ENCODE measurements at places on chromosomes 2 and 18.

DNA sequence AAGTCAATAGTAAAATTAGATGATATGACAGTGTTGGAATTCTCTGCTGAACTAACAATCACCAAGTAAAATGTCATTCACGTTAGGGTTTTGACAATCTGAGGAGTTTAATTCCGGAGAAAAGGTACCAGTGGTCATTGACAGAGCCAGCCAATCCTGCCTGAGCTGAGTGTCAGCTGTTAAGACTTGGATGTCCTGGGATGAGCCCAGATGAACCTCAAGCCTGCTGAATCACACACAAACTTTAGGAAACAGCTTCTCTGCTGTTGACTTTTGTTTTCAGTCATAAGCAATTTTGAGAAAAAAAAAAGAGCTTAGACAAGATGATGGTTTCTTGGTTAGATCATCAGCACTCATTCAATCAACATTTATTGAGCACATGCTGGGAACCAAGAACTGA, 600.0 kb upstream of the SLC39A10 start:
- DNase-seq: no peak

DNA sequence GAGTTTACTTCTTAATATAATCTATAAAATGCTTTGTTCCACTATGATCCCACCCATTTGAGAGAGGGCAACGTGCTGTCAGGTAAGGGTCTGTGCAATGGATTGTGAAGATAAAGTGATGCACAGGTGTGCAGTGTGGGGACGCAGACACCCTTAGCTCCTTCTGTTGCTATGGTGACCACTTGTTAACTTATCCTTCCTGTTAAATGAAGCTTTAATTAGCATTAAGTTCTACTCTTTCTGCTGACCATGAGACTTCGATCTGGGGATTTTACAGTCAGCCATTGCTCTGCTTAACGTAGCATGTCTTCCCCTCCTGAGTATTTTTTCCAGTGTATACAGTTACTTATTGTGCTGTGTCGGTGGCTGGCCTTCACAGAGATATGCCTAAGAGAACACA, 23.1 kb upstream of the ALKAL2 start:
- DNase-seq: no peak

- DNase-seq: no peak
These were observed 93.1 kb upstream of the FSIP2 start for GRCh38 chr2:185645529-185645928.

DNA sequence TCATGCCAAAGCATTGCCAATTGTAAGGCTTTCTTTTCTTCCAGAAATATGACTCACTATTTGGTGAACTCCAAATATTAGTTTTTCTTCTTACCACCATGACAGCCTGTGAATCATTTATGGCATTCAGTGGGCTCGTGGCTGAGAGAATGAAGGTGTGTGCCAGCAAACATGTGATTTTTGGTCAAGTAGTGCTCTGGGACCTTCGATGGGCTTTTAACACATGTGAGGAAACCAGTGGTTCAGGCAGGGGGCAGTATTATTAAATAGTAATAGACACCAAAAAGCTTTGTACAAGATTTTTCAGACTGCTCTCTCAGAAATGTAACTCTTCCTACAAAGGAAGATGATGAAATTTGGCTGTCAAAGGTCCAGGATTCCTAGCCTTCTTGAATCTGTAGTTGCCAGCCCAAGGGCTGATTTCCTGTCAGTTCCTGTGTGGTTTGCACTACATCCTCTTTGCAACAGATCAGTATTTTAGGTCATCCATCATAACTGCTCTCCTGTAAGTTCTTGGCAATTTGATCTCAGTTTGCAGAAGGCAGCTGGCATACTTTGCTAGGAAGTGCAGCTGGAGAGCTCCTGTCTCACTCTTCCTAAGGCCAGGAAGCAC, 64.3 kb downstream of the BABAM2 start:
- no peak for DNase-seq

GRCh38 chr2:158914066-158914465, 54.4 kb upstream of the TANC1 start:
- no peak for DNase-seq

DNA sequence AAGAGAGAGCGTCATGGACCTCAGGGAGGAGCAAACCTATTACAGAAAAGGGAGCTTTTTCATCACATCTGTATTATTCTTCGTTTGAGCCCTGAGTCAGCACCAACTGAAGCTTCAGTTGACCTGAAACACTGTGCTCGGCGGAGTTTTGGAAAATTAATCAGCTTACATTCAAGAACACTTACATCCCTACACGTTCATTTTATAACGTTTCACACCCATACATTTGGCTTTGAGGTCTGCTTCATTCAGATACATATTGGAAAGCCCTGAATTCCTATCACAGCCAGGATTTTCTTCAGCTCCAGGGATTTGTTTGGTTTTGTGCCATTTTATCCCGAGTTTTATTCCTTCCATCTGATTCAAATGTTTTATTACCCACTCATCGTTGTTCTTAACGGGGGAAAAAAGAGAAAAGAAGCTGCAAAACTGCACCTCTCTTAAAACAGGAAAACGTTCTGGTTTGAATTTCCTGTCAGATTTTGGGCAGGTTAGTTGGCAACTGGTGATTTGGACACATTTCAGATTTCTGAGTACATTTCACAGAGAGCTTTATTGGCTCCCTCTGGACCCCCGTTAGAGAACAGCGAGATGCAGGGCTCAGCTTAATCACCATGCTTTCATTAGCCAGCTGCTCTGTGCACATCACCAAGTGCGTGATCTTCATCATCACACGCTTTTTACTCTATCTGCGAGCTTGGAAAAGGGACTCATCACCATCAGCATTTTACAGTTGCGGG, 88.8 kb downstream of the CDC42EP3 start:
- no peak for DNase-seq
